Hematopoietic multipotent progenitor cell treated with erythropoietin and hydrocortisone succinate and interleukin-3 and kit ligand, for 15 days (in vitro differentiated cells): ENCODE measurements at places on chromosomes 2 and 18.

GRCh38 chr18:9506046-9506792 lies 30.9 kb downstream of the RALBP1 start:
- DNase-seq = no peak

- no peak for DNase-seq
Measured at GRCh38 chr2:183204397-183204796, 80.2 kb downstream of the NUP35 start.

DNA sequence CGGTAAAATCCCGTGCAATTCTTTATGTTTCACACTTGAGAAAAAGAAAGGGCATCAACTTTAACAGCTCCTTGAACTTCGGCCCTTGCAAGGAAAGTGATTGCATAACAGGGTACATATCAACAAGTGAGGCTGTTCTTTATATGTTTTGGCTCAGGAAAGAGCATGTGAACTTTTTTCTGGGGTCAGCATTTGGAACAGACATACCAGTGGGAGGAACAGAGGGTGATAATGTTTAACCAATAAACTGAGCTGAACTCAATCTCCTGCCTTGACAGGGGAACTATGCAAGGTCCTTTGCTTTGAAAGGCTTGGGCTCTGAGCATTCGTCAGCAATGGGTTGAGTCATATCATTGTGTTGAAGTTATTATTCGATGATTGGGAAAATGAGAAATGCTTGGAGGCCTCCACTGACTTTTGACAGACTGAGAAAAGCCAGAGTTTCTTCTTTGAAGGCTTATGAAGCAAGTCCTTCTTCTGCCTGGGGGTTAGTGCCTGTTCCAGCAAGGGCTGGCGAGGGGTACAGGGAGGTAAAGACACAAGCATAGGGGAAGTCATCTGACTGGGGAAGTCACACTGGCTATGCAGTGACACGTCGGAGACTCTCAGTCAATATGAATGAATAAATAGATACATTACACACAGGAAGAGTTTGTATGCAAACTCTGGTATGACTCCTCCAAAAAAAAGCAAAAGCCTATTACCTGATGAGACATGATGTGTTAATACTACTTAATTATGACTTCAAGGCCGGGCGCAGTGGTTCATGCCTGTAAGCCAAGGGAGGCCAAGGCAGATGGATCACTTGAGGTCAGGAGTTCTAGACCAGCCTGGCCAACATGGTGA lies 57.2 kb downstream of the CYB5A start:
- no peak for DNase-seq

GRCh38 chr2:222299906-222300725 lies 1.3 kb upstream of the PAX3 start:
- DNase-seq = no peak

GRCh38 chr2:56444339-56444738 lies 260.5 kb downstream of the CCDC85A start:
- DNase-seq = no peak

- no peak for DNase-seq
Measured at GRCh38 chr18:48622911-48623431, 84.1 kb downstream of the CTIF start.

GRCh38 chr2:205727174-205727573 lies 44.9 kb downstream of the NRP2 start:
- no peak for DNase-seq

DNA sequence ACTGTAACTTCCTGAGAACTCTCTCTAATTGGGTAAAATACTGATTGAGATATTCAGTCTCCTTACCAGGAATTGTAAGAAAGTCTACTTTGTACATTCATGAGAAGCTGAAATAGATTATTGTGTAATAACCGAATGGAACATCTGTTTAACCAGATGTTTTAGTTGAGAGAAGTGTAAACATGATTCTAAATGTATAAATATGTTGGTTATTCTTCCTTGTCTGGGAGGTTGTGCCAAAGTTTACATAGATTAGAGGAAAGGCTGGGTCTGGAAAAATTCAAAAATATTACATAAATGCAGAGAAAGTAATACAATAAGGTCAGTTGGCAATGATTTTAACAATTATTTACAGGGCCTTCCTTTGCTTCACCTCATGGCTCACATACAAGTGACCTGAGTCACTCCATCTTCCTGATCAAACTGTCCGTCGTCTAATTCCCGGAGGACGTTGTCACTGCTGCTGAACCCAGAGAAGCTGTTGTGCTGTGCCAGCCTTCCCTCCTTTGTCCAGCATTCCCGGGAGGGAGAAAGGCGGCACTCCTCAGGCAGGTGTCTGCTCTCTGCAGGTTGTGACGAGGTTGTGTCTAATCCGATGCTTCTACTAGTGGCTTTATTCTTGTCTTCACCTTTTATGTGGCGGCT lies 55.9 kb downstream of the MOB4 start:
- DNase-seq = no peak

GRCh38 chr18:13973061-13973575 lies 57.8 kb upstream of the MC2R start:
- no peak for DNase-seq

DNA sequence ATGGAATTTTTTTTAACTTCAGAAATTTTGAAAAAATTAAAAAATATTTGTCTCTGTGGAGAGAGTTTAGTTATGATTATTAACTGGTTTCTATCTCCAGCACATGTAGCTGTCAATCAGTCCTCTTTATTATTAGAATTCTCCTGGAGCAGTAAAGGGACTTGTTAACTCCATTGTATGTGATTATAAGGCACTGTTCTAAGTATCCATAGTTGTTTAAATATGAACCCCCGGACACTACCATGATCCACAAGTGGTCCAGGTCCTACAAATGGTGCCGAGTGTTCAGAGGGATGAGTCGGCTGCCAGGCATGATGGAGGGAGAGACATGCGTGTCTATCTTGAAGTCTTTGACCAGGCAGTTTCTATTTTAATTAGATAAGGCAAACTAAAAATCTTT lies 492 bp downstream of the CHRNA1 start:
- DNase-seq = no peak

- DNase-seq = no peak
Measured at GRCh38 chr2:164873210-164873908, 31.7 kb upstream of the COBLL1 start.

DNA sequence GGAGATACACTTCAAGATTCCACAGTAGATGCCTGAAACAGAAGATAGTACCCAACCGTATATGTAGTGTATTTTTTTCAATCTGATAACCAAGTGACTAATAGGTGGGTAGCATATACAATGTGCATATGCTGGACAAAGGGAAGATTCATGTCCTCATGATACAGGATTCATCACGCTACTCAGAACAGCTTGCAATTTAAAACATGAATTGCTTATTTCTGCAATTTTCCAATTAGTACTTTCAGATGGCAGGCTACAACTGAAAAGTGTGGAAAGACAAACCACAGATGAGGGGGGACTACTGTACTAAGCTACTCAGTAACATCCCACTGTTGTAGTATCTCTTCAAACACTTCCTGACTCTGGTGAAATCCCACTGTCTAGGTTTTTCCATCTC lies 3.7 kb downstream of the IER3IP1 start:
- DNase-seq = no peak

GRCh38 chr2:85933753-85934594 lies 45.2 kb upstream of the ST3GAL5 start:
- DNase-seq = peak; percentile 4

DNA sequence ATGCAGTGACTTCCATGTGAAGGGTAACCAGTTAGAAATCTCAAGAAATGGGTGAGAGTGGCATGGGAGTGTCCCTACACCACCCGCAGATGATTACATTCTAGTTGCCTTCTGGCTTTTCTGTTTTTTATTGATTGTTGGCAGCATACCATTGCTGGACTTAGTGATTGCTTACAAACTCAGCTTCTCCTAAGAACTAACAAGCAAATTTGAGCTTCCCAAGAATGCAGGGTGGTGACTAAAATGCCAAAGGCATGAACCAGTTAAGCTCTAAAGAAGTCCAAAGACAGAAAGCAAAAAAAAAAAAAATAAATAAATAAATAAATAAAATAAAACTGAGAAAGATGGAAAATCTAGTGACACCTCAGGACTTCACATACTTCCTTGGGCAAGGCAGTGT lies 245.5 kb upstream of the PARD3B start:
- DNase-seq = no peak

GRCh38 chr2:129802290-129802689 lies 177.2 kb upstream of the RAB6C start:
- DNase-seq = no peak

DNA sequence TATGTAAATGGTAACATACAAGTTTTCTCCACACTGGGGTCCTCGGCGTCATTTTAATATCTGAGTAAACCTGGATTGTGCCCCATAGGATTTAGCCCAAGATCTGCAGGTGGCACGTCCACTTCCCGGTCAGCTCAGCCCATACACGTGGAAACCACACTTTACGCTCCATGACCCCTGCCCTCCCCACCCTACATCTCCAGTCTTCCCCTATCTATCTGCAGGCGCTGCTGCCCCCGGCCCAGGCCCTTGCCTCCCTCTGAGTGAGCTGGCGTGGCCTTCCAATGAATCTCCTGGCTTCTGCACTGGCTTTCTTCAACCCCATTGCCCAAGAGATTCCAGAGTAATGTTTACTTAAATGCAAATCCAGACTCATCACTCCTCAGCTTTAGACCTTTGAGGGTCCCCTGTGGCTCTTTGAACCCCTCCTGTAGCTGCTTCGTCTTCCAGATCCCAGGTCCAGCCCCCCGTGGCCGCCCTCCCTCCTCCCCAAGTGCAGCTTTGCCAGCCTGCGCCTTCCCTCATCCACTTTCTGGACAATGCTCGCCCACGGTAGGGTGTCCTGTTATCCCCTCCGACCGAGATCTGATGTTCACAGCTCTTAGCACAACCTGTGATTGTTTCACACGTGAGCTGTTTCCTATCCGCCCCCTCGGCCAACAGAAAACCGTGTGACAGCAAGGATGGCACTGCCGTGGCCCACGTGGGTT lies 421.4 kb upstream of the SALL3 start:
- no peak for DNase-seq

DNA sequence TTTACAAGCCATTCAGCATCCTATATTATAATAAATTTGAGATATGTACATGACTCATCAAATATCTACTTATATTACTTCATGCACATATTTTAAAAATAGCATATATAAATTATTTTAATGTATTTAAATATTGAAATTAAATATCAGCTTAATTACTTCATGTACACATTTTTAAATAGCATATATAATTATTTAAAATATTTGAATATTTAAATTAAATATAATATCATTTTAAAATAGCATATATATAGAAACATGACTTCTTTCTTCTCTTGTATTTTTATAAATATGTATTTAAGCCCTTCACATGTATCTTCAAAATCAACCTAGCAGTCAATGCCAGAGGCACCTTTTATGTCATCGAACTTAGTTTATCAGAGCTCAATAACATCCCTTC lies 298.8 kb upstream of the DSEL start:
- DNase-seq = no peak

GRCh38 chr2:100761365-100761764 lies 58.6 kb upstream of the NPAS2 start:
- DNase-seq = no peak

GRCh38 chr2:207311316-207312005 lies 145.7 kb upstream of the KLF7 start:
- no peak for DNase-seq

- peak; percentile 48 for DNase-seq
Measured at GRCh38 chr2:101419096-101419663, 31.9 kb upstream of the CREG2 start.

DNA sequence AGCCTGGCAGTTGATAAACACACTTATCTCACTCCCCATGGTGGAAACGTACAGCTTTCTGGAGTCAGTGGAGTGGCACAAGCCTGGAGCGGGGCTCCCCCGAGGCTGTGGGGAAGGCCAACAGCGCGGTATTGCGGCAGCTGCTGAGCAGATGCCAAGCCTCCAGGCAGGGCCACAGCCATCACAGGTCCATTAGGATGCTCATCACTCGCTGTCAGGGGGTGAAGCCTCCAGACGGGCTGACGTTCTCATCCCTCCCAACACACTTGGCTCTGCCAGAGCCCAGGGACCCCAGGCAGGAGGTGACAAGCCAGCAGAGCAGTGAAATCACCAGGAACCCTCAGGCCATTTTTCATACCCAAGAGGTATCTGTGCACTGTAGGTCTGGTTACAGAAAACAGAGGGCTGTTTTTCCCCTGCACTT lies 529.2 kb upstream of the KLHL29 start:
- no peak for DNase-seq

GRCh38 chr18:427005-427404 lies 73.5 kb downstream of the COLEC12 start:
- DNase-seq = no peak

- no peak for DNase-seq
Measured at GRCh38 chr18:50955253-50955652, 12.6 kb upstream of the ELAC1 start.

DNA sequence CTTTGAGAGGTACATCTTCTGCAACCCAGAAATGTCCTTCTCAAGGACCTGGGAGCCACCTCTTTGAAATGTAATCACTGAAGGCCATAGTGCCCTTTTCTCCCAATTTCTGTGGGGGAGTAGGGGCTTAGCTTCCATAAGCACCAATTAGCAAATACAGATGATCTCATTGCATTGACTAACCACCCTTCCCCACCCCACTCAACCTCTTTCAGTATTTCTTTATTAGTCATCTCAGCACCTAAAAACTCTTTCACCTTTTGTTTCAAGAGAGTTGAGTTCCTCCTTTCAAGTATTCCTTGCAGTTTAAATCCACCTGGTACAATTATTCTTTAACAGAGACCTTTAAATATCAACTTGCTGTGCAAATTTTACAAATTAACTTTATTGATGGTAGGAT lies 1011.8 kb upstream of the CDH2 start:
- no peak for DNase-seq

GRCh38 chr18:63311118-63312018 lies 8.2 kb downstream of the BCL2 start:
- DNase-seq = no peak

DNA sequence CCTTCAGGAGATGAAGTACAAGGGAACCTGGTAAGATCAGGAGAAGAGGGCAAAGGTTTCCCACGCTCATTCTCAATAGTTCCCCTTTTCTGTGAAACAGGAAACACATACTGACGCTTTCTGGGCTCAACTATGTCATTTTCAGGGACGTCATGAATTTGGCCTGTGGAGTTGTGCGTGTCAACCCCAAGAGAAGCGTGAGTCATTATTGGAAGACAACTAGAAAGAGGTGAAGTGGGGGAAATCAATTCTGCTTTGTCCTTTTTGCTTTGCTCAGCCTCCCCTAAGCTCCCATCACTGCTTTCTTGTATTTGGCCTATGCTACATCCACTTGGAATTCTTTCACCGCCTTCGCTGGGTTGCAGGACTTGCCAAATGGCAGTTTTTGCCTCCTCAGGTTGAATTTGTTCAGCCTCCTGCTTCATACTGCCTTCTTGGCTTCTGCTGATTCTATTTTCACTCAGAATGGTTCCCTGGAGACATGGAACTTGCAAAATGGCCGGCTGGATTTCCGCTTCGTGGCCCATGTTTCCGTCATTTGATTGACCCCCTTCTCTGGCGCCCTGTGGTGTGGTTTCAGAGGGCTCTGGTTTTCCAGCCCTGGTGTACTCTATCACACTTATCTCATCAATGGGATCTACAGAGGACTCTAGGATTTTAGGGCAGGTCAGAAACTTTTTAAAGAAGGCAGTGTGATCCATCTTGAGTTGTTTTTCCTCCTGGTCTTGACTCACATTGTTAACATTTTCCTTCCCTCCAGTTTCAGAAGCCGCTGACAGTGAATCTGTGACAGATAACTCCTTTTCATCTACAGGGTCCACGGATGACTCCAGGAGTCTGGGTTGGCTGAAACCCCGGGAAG lies 93.3 kb downstream of the ALPK2 start:
- DNase-seq = no peak
